ENCODE measurements at places on chromosomes 3 and 15.

GRCh38 chr3:139533781-139534454 is 5.6 kb downstream of the RBP1 start:
- no peak for DNase-seq

DNA sequence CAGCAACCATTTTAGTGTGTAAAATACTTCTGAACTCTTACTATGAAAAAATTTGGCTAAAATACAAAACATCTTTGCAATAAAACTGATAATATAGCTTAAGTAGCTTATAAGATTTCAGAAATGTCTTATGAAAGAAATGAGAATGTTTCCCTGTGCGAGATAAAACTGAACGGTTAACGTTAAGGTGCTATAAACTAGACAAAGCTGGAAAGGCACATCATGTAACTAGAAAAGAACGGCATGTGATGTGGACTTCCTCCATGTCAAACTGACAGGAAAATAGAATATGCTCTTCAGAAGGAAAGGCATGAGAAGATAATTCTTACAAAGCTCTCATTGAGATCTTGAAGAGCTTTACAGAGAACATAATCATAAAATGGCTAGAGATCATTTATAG is 36.5 kb downstream of the NCK1 start:
- DNase-seq: no peak

DNA sequence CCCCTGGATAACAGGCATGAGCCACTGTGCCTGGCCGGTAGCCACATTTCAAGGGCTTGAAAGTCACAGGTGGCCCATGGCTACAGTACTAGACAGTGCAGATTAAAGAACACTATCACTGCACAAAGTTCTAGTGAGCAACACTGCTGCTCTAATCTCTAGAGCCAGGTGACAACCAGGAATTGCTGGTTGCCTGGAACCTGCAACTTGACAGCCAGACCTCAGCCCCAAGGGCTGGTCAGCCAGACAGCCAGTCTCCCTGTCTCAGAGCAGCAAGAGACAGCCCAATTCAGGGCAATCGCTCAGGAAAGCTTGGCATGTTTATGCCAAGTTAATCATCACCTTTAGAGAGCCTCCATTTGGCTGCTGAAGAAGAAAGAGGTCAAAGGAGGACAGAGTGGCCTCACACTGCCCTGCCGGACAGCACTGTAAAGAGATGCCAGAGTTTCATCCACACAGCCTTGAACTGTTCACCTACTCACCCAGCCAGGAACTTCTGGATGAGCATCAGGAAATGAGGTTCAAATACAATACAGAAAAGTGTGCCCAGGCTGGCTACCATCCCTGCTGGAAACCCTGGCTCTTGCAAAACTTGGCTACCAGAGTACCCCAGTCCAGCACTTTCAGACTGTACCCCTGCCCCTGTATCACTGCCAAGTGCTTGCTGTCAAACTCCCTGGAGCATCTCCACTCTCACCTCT is 6.0 kb downstream of the CCDC12 start:
- DNase-seq: no peak

- DNase-seq: no peak
These were observed 23.5 kb downstream of the RAB6B start for GRCh38 chr3:133872161-133872560.

DNA sequence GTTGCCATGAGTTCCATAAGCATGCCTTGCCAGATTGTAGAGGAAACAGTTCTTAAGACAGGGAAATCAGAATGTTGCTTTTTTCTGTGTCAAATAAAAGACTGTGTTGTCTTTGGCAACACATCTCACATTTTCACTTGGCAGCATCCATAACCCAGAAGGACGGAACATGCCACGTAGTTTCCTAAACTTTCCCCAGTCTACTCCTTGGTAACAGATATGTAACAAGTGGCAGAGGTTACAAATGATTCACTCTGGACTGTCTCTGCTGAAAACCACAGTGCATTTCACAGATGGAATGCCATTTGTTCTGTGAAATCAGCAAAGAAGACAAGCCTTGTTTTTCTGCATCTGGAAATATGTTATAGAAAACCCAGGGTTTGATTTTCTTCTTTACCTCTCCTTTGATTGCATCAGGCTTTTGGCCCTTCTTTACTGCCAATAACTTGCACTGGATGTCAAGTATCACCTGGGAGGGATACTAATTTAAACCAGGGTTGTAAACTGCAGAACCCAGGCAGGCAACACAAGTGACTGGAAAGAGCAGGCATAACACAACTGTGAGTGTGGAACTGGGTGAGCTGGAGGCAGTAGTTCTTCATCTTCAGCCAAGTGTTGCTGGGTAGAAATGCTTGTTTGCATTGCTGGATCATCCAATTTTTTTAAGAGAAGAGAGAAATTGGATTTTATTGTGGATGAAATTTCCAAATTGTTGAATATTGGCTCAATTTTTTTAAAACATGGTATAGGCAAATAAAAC is 124.4 kb upstream of the FOXB1 start:
- no peak for DNase-seq

DNA sequence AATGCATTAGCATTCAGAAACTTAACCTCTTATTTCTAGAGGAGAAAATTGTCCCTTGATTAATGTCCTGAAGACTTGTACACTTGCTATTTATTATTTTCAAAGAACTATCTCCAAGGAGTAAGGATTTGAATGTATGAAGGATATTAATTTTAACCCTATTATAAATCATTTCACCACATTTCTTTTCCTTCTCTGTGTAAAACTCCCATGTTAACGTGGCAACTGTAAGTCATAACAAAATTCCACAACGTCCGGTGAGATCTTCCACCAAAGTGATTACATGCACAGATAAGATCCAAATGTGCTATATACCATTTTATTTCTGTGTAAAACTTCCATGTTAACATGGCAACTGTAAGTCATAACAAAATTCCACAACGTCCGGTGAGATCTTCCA is 229.1 kb upstream of the ARHGEF26 start:
- no peak for DNase-seq

- DNase-seq: no peak
These were observed 20.4 kb downstream of the RAD18 start for GRCh38 chr3:8942746-8943488.

GRCh38 chr15:80517290-80517689 is 113.1 kb downstream of the ARNT2 start:
- no peak for DNase-seq

- DNase-seq: no peak
These were observed 183.6 kb downstream of the MBNL1 start for GRCh38 chr3:152452318-152452717.

DNA sequence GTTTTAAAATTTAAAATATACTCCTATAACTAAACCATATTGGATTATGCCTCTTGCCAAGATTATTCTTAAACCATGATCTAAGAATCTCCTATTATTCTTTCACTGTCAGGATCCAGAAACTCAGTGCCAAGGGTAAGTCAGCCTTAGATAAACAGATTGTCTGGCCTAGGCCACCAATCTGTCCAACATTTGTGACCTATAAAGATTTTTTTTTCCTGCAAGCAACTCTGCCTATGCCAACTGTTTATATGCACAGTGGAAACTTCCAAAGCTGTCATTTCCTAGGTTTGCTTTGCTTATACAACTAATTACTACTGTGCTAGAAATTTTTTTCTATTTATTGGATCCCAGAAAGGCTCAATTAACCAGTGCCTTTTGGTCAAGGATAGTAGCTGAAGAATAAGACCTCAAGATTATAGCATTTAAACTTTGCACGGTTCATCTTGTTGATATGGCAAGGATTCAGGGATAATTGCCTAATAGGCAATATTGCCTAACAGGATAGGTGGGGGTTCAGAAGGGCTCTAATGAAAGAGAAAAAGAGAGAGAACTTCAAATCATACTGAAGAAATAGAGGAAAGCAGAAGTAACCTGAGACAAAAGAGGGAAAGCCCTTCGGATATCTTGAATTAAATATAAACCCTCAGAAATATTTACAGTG is 22.8 kb downstream of the GAP43 start:
- DNase-seq: no peak

GRCh38 chr15:25175033-25175788 is 220.4 kb downstream of the SNRPN start:
- DNase-seq: no peak

GRCh38 chr15:101458158-101458900 is 31.2 kb downstream of the PCSK6 start:
- no peak for DNase-seq

GRCh38 chr3:2420919-2421318 is 322.3 kb downstream of the CNTN4 start:
- DNase-seq: no peak

GRCh38 chr15:100187677-100188076 is 154.1 kb downstream of the ADAMTS17 start:
- DNase-seq: no peak

- DNase-seq: peak; percentile 18
These were observed 66.9 kb downstream of the RNF13 start for GRCh38 chr3:149879872-149880271.

DNA sequence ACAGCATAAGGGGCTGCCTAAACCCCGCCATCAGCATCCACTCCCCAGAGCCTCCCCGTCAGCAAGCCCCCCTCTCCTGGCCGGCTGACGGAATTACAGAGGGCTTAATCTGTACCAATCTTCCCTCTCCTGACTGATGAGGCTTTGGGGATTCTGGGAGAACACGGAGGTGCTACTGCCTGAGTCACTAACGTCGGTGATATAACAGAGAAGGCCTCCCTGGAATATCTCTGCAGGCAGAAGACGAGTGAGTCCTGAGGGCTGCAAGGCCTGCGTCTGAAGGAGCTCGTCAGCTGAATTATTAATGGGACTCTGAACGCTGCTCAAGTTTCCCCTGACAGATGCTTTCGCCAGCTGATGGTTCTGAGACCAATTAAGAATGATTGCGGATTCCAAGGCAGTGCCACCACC is 147.7 kb downstream of the XXYLT1 start:
- DNase-seq: no peak

DNA sequence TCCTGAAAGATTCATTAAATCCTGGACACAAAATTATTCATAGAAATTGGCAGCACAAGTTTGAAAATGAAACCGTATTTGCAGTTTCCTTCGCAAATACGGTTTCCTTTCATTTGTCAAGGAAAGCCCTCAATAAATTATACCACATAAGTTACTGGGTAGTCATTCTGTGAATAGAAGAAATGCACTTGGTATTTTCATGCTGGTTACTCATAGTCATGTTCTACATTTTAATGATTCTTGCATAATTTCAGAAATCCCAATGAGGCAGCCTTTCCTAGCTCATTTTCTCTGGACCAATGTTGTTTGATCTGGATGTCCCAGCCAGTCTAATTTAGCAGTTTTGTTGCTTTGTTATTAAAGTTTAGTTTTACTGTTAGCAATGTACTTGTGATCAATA is 43.2 kb downstream of the MINAR1 start:
- DNase-seq: peak; percentile 6

Data from activated CD4-positive, alpha-beta T cell treated with anti-CD3 and anti-CD28 coated beads, Interleukin-10, Interleukin-2, amounts not matched to agents 100 ng/mL and 50 ng/mL, durations not matched to agents 16 hours and 8 hours (primary cell).